ENCODE measurements at places on chromosomes 5 and 9.
A peak's percentile ranks its signal among the peaks of the same experiment; 100 is the strongest.

GRCh38 chr9:129906298-129906697 is 71.0 kb downstream of the USP20 start:
- DNase-seq = no peak

GRCh38 chr5:55427157-55427556 is 107.6 kb downstream of the PLPP1 start:
- DNase-seq = no peak

DNA sequence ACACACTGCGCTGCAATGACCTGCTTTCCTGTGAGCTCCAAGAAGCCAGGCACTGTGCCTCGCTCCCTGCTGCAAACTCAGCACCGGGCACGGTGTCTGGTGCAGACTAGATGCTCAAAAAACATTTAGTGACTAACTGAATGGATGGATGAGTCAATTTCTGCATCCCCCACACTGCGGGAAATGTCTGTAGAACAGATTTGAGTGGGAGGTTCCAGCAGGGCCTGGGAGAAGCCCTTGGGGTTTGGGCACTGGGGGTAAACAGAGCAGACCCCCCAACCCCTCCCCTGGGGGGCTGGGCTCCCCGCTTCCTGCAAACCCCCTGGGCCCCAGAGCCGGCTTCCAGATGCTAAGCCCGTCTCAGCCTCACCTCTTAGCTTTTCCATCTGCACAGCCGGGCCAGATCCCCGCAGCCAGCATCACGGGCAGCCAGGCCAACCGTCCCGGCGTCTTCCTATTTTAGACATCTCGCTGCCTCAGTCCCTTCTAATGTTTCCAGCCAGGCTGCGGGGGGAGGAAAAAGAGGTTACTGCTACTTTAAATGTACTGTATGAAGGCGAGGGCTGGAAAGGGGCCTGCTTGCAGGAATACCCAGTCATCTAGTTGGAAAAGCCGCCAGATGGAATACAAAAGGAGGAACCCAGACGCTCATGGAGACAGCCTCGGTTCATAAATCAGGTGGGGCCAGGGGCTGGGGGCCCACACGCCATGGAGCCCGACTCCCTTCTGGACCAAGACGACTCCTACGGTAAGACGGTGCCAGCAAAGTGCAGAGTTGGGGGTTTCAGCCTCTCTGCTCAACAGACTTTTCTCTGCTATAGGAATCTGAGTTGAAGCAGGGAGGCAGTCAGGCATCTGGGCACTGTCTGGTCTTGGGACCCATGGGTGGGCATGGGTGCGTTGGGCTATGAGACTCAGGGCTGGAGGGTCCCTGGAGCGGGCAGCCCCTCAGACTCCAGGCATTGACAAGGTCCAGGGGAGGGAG is 67.1 kb upstream of the GGTA1 start:
- no peak for DNase-seq

DNA sequence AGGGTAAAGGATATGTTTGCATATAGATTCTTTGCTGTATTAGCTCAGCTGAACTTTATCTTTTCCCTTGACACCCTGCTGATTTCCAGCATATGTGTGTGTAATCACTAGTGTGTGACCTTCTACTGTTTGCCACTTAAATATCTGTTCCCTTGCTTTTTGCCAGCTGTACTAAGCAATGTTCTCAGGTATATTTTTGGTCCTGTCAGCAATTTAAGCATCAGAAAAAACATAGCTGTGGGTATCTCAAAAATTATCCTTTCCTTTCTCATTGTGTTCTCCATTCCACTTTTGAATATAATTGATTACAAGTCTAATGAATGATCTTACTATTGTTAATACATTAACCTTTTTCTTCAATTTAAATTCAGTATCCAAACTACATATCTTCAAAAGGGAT is 59.2 kb upstream of the CDH10 start:
- no peak for DNase-seq

- no peak for DNase-seq
These were observed 107.3 kb upstream of the WWC1 start for GRCh38 chr5:168184103-168184502.

DNA sequence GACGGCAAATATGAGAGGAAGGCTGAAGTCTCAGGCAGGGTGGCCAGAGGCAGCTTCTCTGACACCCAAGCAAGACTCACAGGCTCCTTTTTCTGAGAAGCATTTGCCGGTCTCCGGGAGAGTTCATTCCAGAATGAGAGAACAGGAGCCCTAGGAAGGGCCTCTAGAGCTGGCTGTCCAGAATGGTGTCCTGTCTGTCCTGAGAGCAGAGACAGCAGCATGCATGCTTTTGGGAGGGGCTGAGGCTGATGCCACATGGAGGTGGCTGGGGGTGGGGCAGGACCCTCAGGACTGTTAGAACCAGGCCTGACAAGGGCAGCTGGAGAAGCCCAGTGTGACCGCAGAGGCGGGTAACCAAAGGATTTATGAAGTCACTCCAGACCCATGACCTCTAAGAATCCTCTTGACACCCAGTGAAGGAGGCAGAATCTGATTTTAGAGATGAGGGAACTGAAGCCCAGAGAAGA is 60.0 kb downstream of the SHB start:
- DNase-seq = no peak

DNA sequence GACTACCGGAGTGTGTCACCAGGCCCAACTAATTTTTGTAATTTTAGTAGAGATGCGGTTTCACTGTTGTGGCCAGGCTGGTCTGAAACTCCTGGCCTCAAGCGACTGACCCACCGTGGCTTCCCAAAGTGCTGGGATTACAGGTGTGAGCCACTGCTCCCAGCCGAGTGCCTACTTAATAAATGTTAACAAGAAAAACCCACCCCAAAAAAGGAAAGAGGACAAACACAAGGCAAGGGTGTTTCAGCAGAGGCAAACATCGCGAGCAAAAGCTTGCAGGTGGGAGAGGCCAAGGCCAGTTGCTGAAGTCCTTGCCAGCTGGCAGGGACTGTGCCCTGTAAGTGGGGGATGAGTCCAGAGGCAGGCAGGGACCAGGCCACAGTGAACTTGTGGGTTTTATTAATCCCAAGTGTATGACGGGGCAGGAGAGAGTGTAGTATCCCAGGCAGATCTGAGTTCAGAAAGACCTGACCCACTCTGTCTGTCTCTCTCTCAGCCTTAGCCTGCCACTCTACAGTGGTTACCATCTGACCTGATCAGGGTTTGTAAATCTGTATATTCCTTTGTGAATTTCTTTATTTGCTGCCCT is 6.4 kb upstream of the FPGS start:
- DNase-seq = no peak

DNA sequence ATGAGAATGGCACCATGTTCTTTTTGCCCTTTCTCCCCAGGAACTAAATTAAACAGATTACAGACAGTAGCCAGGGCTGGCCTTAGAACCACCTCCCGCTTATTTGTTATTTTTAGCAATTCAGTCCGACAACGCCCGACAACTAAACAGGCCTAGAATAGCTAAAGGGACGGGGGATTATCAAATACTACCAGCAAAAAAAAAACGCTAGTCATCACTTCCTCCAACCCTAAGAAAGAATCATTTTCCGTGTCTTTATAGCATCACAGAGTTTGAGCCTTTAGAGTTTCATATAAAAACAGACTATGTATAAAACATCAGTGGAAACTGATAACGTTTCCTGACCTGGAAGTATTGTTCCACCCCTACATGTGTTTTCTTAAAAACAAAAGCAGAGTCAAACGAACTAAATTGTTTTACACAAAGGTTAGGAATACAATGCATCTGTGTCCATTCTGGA is 35.3 kb downstream of the PFDN1 start:
- DNase-seq = no peak

GRCh38 chr5:139232147-139232724 is 34.1 kb upstream of the SIL1 start:
- peak; percentile 85 for DNase-seq

DNA sequence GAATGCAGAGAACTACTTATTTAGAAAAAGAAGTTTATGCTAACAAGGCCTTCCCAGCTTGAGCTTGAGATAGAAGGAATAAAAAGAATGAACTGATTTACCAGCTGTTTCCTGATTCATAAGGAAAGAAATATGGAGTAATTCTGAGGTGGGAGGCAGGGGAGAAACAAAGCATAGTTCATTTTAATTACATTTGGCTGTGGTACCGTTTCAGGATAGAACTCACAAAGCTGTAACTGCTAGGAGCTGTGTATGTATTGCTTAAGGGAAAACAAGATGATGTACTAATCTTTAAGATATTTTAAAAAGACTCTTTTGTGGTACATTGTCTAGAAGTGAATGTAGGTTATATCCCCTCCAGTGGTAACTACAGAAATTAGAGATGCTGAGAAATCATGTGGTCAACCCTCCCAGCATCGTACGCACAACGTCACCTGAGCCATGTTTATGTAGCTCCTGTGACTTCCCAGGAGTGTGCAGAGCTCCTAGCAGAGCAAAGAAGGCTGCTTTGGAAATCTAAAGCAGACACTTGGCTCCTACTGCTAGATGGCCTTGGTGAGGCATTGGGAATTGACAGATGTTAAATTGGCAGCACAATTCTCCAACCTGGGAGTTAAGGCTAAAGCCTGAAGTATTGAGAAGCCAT is 208.3 kb upstream of the VLDLR start:
- DNase-seq = no peak

DNA sequence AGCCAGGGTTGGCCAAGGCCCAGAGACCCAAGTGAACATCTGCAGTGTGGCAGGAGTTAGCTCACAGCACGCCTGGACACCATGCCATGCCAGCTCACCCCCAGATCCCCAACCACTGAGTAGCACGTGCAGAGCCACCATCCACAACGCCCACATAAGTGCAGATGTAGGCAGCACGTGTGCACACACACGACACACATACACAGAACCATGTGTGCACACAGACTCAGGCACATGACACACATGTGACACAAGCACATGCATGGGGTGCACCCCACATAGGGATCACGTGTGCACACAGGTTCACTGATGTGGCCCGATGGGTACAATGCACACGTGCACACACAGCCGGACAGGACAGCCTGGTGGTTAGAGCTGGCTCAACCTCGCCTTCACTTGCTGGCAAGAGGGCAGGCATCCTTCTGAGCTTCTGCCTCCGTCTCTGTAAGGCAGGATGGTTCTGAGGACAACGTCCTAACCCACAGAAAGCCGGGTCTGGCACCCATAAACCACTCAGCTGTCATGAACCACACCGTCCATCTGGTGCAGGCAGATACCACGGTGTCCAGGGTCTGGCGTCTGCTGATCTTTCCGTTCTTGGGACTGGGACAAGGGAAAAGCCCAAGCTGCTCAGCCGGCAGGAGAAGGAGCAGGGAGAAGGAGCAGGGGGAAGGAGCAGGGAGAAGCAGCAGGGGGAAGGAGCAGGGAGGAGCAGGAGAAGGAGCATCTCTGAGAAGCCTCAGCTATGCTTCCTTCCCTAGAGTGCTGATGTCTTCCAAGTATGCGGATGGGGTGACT is 12.0 kb downstream of the LRRC26 start:
- DNase-seq = peak; percentile 45

DNA sequence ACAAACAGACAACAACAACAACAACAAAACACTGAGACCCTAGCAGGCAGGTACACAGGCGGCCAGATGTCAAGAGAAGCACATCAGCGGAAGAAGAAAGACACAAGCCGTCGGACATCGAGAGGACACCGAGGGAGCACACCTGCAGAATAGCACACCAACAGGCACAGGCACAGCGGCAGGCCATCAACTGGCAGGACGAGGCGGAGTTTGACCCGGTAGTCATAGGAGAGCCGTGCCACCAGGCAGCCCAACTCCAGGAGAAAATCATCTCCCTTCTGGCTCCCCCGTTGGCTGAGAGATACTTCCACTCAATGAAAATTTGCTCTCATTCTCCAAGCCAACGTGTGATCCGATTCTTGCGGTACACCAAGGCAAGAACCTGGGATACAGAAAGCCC is 352.1 kb upstream of the IZUMO3 start:
- DNase-seq = no peak

DNA sequence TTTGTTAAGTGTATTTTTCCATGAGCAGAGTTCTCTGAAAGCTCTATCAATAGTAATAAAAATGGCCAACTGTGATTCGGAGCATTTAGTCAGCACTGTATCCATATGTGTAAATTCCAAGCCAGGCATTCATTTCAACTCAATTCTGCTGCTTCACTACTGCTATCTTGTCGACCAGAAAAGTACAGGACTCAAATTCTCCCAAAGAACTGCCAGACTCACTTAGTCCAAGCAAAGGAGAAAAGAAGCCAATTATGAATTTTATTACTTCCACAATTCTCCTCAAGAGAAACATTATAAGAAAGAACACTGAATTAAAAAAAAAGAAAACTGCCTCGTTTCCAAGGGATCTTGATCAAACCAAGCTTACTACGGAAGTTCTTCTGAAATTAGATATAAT is 906.3 kb upstream of the DMAC1 start:
- no peak for DNase-seq

GRCh38 chr5:59587489-59588337 is 305.8 kb downstream of the PDE4D start:
- no peak for DNase-seq

GRCh38 chr9:13576101-13576500 is 296.6 kb upstream of the MPDZ start:
- DNase-seq = no peak

DNA sequence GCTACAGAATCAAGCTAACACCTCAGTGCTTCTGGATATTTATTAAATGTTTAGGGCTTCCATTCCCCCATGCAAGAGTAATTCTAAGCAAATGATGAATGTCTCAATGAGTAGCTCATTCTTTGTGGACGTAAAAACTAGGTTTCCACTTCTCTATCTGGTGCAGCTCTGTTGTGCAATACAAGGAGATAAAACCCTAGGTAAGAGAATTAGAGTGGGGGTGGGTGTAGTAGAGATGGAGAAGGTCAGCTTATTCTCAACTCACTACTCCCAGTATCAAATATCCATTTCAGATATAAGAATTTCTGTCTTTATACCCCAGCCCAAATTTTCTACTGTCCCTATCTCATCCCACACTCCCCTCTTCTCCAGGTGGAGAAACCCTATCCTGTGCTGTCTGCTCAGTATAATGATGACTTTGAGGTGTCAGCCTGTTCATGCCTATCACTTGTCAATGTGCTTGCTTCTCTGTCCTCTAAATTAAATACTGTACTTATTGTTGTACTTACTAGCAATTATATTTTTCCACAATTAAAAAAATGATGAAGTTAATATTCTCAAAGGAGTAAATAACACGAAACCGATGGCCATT is 4.3 kb upstream of the FYB1 start:
- DNase-seq = no peak

DNA sequence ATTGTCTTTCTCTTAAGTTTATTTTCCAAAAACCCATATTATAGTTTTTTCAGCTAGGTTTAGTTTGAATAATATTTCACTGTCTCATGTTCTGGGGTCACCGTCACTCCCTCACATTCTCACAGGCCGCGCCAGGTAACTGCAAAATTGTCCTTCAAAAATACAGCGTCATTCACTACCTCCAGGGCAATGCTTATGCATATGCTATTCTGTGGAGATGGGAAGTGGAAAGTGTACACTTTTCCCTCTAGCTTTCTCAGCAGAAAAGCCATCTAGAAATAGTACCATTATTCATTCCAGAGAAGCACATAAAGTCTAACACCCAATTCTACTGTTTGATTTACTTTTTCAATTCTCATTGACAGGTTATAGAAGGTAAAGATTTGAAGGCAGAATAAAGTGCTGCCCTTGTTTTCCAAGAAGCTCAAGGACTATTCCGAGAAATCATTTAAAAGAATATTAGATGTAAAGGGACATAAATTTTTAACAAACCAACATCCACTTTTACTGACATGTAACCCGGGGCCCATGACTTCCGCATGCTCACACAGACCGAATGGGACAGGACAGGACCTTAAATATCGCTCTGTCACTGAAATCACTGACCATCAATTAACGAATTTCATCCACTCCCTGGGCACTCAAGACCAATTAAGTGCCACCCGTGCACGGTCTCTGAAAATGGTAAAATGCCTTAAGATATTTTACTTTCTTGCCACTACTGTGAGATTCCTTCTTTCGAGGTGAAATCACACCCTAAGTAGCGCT is 720 bp downstream of the NUDT12 start:
- no peak for DNase-seq

Data from CMK (cell line).